ENCODE measurements at places on chromosomes 12 and 14.
A peak's percentile ranks its signal among the peaks of the same experiment; 100 is the strongest.

DNA sequence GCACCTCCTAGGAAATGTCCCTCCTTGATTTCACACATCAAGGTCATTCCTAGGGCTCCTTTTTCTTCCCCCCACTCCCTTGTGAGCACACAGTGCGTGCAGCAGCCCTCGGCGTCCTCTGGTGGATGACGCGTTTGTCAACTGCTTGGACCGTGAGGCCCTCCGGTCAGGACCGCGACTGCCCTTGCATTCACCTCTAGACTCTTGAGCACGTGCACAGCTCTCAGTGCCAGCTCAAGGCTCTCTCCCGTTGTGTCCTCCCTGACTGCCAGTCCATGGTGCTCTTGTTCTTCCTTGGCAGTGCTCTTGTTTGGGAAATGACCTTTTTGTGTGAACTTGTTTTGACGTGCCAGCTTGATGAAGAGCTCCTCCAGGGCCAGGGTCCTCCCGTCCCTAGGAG is 67.9 kb downstream of the TSPAN9 start:
- H3K4me1 ChIP-seq: no peaks in the 10 kb centered on the region
- no peaks in the 10 kb centered on the region for H3K36me3 ChIP-seq
- H3K4me3 ChIP-seq: no peak overlapping the region
- H3K27me3 ChIP-seq: peaks cover 5% of the 10 kb centered on the region

- no peak for DNase-seq
- H3K27me3 ChIP-seq: no peaks in the 10 kb centered on the region
- no peak overlapping the region for H3K4me3 ChIP-seq
- H3K27ac ChIP-seq: no peak overlapping the region
- H3K36me3 ChIP-seq: peaks cover 15% of the 10 kb centered on the region
These were observed 10.6 kb downstream of the TMED10 start for GRCh38 chr14:75165586-75166391.

GRCh38 chr14:69055125-69055524 is 76.0 kb upstream of the ACTN1 start:
- H3K4me3 ChIP-seq: no peak overlapping the region
- H3K27ac ChIP-seq: no peak overlapping the region
- no peak for DNase-seq
- H3K36me3 ChIP-seq: peaks cover 41% of the 10 kb centered on the region
- peaks cover 22% of the 10 kb centered on the region for H3K4me1 ChIP-seq

DNA sequence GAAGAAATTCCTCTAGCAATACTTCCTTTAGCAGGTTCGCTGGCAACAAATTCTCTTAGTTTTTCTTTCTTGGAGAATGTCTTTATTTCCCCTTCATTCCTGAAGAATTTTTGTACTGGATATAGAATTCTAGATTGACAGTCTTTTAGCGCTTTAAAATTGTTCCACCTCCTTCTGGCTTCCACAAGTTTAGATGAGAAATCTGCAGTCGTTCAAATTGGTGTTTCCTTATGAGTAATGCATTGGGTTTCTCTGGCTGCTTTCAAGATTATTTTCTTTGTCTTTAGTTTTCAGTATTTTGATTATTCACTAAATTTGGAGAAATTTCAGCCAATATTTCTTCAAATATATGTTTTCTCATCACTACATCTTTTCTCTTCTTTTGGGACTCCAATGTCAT is 33.3 kb upstream of the FGF6 start:
- no peak overlapping the region for H3K4me3 ChIP-seq
- peaks cover 5% of the 10 kb centered on the region for H3K36me3 ChIP-seq
- no peak for DNase-seq
- no peak overlapping the region for H3K27ac ChIP-seq
- peaks cover 9% of the 10 kb centered on the region for H3K4me1 ChIP-seq

DNA sequence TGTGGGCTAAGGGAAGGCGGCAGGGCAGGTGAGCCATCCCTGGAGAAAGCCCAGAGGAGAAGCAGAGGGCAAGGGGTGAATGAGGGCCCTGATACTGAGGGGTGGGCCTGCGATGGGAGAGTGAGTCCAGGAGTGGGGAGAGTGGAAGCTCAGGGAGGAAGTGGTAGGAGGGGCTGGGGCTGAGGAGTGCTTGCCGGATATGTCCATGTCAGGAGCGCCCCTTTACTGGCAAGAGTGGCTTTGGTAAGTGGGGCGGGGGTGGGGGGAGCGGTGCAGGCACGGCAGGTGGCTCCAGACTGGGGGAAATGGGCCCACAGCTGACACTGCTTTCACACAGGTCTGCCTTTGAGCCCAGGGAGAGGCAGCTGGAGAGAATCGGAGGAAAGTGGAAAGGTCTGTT is 86.4 kb upstream of the GPR68 start:
- no peaks in the 10 kb centered on the region for H3K27me3 ChIP-seq
- H3K4me1 ChIP-seq: peaks cover 77% of the 10 kb centered on the region
- H3K36me3 ChIP-seq: peaks cover 36% of the 10 kb centered on the region
- no peak overlapping the region for H3K4me3 ChIP-seq
- peak overlapping the region; percentile 67 for H3K27ac ChIP-seq

- no peak overlapping the region for H3K4me3 ChIP-seq
- no peaks in the 10 kb centered on the region for H3K36me3 ChIP-seq
- H3K4me1 ChIP-seq: no peaks in the 10 kb centered on the region
- peaks cover 6% of the 10 kb centered on the region for H3K27me3 ChIP-seq
These were observed 101.3 kb downstream of the SLC6A15 start for GRCh38 chr12:84811291-84811690.

GRCh38 chr12:31991146-31991545 is 31.9 kb downstream of the RESF1 start:
- H3K4me3 ChIP-seq: no peak overlapping the region
- H3K27ac ChIP-seq: peak overlapping the region; percentile 82
- H3K4me1 ChIP-seq: peaks cover 45% of the 10 kb centered on the region
- peaks cover 77% of the 10 kb centered on the region for H3K36me3 ChIP-seq
- no peaks in the 10 kb centered on the region for H3K27me3 ChIP-seq
- no peak for DNase-seq

GRCh38 chr12:120140603-120141002 is 24.1 kb upstream of the RAB35 start:
- H3K4me1 ChIP-seq: no peaks in the 10 kb centered on the region
- no peak overlapping the region for H3K4me3 ChIP-seq
- no peak for DNase-seq
- peaks cover 72% of the 10 kb centered on the region for H3K36me3 ChIP-seq

- H3K4me1 ChIP-seq: peaks cover 9% of the 10 kb centered on the region
- no peak overlapping the region for H3K27ac ChIP-seq
- H3K4me3 ChIP-seq: no peak overlapping the region
- peaks cover 5% of the 10 kb centered on the region for H3K27me3 ChIP-seq
These were observed 22.2 kb downstream of the SLC41A2 start for GRCh38 chr12:104935886-104936285.

- H3K4me3 ChIP-seq: no peak overlapping the region
- H3K36me3 ChIP-seq: peaks cover 2% of the 10 kb centered on the region
- no peaks in the 10 kb centered on the region for H3K27me3 ChIP-seq
- H3K27ac ChIP-seq: no peak overlapping the region
These were observed 943.5 kb downstream of the BCL11B start for GRCh38 chr14:98328496-98328895.

DNA sequence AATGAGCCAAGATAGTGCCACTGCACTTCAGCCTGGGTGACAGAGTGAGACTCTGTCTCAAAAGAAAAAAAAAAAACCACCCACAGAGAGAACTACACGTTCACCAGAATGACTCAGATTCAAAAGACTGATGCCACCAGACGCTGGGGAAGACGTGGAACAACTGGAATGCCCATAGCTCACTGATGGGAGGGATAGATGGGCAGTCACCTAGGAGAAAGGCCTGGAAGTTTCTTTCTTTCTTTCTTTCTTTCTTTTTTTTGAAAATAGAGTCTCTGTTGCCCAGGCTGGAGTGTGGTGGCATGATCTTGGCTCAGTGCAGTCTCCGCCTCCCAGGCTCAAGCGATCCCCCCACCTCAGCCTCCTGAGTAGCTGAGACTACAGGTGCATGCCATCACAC is 10.0 kb upstream of the KLC1 start:
- DNase-seq: no peak
- H3K36me3 ChIP-seq: no peaks in the 10 kb centered on the region
- H3K4me1 ChIP-seq: peaks cover 2% of the 10 kb centered on the region
- H3K27me3 ChIP-seq: no peaks in the 10 kb centered on the region
- no peak overlapping the region for H3K4me3 ChIP-seq

DNA sequence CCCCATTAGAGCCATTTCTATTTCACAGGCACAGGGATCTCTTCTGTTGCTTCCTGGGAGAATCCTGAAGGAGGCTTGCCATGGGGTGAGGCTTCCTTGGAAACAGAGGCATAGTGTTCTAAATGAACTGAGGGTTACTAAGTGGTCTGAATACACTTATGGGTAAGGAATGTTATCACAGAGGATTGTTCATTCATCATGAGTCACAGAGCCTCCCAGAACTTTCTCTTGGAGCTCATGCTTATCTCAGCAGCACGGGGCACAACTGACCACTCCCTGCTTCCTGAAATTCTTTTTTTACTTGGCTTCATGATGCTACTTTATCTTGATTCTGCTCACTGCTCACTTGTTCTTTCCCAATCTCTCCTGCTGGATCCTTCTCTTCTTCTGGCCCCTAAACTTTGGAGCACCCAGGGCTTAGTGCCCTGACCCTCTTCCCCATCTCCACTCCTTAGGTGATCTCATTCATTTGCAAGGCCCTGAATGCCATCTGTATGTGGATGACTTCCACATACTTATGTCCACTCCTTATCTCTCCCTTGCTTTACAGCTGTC is 57.9 kb downstream of the ANO6 start:
- H3K27me3 ChIP-seq: no peaks in the 10 kb centered on the region
- DNase-seq: no peak
- H3K4me1 ChIP-seq: peaks cover 3% of the 10 kb centered on the region
- H3K4me3 ChIP-seq: no peak overlapping the region
- no peak overlapping the region for H3K27ac ChIP-seq
